Pulmonary artery endothelial cell (primary cell): ENCODE measurements at places on chromosomes 5 and 9.

GRCh38 chr9:125604196-125604595, 102.8 kb downstream of the MAPKAP1 start:
- no peak for DNase-seq

DNA sequence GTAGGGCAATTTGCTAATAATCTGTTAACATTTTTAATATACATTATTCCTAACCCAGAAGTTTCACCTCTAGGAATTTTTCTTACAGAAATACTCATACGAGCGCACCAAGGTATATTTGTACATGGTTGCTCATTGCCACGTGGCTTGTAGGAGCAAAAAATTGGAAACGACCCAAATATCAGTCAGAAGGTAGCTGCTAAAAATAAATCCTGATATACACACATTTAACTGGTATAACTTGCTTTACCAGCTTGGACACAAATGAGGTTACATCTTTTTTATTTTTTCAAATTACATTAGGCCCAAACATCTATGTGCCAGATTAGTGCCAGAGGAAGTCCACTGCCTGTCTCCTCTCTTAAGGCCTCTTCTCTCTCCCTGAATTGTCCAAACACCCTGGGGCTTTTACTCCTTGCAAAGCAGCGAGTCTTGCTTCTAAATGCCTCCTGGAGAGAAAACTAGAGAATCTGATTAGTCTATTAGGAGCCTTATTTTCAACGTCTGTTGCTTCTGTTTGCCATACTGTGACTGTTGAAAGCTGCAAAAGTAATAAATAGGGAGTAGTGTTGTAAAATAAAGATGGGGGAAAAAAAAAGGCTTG, 92.0 kb upstream of the SSBP2 start:
- DNase-seq, result no peak

DNA sequence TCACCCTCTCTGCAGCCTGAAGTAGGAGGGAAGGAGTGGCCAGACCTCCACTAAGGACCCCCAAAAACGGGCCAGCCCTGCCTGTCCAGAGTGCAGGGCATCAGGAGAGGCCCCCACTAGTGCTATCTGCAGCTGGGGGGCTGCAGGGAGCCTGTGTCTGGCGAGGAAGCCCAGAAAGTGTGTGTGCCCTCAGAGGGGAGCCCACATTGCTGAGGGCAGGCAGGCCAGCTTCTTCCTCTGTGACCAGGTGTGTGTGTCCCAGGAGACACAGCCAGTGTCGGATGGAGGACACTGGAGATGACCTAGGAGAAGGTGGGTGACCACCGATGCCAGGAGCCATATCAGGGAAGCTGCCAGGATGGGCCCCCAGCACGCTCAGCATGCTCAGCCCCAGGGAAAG, 218.7 kb downstream of the IRX2 start:
- DNase-seq, result no peak

DNA sequence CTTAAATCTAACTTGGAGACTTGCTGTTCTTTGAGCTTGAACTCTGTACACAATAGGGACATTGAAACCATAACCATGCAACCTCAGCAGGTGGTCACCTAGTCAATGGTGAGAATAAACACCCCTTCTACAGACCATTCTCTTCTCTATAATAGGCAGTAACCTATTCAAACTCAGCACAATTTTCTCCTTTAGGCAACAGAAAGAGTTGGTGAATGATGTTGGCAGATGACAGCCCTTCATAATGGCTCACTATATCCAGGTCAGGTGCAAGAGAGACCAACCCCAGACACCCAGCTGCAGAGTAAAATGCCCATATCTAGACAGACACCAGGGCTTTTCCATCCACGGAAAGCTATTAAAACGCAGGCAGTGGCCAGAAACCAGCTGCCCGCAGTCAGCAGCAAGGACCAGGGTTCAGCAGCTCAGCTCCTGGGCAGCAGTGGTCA, 106.7 kb downstream of the SERINC5 start:
- DNase-seq, result no peak

DNA sequence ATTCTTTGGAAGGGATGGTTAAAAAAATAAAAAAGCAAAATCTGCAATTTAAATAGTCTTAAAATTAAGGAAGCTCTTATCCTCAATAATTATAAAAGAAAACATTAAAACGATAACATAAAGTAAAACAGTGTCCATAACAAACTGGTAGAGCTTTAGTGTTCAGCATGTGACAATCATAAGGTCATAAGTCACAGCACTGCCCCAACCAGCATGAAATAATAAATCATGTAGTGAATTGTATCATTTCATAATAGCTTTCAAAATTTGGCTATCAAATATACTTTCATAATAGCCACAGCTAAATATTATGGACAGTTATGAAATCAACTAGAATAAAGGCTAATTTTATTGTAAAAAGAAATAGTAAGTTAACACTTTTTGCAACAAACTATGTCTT, 10.0 kb downstream of the NR3C1 start:
- no peak for DNase-seq

DNA sequence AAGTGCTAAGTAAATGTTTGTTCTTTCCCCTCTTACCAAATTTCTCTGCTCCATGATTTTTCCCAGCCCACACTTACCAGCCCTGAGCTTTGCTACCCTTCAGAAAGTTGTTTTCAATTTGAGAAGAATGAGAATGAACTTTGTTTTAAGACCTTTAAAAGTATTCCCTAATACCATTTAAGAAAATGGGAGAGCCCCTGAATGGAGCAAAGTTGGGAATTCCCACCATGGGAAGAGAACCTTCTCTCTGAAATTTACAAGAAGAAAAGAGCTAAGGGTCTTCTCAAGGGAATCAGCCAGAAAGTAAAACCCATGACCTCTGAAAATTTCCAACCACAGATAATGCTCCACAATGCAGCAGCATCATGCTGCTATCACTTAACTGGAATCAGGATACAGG, 17.7 kb downstream of the ZNF366 start:
- no peak for DNase-seq

GRCh38 chr5:145934276-145934675, 2.1 kb upstream of the SH3RF2 start:
- DNase-seq, result no peak

DNA sequence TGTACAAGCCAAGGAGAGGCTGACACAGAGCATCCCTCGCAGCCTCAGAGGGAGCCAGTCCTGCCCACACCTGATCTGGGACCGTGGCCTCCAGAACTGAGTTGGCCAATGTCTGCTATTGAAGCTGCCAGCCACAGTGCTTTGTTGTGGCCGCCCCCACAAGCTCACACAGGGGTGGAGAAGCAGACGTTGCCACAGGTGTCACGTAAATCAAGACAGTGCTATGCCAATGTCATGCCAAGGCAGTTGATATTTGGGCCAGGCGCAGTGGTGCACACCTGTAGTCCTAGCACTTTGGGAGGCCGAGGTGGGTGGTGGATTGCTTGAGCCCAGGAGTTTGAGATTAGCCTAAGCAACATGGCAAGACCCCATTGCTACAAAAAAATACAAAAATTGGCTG, 17.3 kb upstream of the TERT start:
- DNase-seq, result no peak

GRCh38 chr9:118785456-118785855, 583.8 kb downstream of the BRINP1 start:
- no peak for DNase-seq

DNA sequence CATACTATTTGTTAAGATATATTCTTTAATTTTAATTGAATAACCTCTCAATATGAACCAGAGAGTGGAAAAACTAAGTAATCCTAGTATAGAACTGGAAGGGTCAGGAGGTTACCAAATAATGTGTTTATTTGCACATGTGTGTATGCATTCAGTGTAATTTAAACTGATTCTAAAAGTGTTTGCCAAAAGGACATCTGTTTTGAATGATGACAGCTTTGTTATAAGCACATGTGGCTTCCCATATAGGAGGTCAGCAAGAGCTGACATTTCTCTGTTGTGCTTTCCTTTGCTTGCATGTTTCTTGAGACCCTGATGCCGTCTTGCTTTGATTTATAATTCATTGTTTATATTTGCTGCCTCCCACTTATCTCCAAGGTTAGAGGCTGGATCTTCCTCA, 383.4 kb downstream of the BRINP1 start:
- DNase-seq, result no peak

DNA sequence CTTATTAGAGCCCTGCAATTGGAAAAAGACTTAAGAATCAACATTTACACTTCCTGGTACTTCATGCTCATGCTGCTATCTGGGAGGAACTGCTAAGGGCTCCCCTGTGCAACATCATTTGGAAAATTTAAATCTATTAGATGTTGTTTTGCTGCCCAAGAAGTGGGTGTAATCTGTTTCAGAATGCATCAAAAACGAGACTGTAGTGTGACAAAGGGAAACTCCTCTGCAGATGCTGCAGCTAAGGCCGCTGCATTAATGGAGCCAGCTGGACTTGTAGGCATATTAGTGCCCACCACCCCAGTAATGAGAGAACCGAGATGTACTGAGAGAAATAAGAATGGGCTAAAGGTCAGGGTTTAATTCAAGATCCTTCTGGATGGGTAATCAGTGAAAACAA, 11.1 kb upstream of the PAIP1 start:
- no peak for DNase-seq

DNA sequence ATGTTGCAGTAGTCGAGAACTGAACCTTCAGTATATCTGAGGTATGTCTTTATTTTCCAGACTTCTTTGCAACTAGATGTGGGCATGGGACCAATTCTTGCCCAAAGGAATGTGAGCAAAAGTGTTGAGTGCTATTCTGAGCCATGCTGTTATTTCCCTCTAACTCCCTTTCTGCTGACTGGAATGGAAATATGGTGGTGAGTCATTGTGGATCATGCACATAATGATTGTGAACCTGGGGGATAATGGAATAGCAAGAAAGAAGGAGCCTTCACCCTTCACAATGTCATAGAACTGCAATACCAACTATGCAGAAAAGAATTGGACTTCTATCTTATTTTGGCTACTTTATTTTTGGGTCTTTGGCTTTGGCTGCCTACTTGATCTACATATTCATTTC, 10.3 kb upstream of the DOCK2 start:
- DNase-seq, result peak; percentile 36

DNA sequence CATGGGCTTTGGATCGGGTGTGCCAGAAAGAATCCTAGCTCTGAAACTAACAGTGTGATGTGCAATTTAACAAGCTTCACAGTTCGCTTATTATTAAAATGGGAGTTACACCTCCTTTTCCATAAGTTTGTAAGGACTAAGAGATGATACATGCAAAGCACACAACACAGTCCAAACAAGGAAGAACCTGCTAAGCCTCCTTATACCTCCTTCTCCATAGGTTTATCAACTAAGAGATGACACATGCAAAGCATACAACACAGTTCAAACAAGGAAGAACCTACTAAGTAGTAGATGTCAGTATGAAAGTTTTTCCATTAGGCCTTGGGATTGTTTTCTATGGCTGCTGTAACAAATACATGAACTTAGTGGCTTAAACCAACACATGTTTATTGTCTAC, 215.9 kb downstream of the DCP2 start:
- no peak for DNase-seq

- peak; percentile 78 for DNase-seq
Measured at GRCh38 chr9:76216161-76216649, 178.0 kb downstream of the RFK start.

GRCh38 chr5:173497685-173498084, 118.8 kb downstream of the BOD1 start:
- DNase-seq, result no peak

DNA sequence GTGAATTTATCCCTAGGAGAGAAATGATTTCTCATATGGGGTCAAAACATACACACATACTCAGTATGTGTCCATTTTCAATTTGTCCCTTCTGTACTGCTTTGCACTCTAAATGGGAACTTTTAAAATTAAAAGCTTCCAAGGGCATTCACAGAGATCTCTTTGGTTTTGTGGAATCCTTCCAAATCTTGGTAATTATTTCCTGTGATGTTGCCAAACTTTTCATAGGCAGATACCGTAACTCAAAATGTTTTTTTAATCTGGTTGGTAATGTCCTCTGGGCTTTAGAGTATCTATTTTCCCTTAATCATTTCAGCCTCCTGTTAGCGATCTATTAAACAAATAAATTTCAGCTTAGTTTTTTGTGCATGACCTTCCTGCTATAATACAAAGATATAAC, 282.4 kb downstream of the ARHGEF28 start:
- DNase-seq, result no peak

DNA sequence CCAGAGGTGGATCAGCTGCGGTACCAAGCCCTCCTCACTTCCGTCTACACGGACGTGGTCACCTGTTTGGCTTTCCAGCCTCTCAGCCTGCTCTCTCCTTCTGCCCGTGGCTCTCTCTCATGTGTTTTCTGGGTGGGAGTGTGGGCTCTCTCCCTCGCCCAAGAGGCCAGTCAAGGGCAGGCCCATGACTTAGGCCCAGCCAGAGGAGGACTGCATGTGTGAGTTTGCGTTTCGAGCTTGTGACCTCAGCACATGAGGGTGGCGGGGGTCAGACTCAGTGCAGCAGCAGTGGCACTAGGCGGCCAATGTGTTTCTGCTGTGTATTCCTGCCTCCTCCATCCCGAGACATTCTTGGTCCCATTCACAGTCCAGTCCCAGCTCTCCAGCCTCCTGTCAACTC, 82.5 kb upstream of the SMIM23 start:
- no peak for DNase-seq

DNA sequence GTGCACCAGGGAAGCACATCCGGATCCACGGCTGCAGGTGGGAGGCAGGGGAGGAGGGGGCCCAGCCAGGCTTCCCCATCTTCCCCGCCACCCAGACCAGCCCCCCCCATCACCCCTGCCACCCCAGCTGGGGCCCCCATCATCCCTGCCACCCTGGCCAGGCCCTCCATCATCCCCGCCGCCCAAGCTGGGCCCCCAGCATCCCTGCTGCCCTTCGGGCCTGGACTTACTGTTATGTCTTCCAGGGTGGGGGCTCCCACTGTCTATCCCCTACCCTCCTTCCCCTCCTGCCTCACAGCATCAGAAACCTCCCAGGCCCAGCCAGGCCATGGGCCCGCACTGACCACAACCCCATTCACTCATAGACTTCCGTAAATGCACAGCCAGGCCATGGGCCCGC, 27.5 kb downstream of the SLC6A18 start:
- DNase-seq, result no peak

GRCh38 chr5:135438636-135439221, 8.4 kb downstream of the DCANP1 start:
- DNase-seq, result no peak

DNA sequence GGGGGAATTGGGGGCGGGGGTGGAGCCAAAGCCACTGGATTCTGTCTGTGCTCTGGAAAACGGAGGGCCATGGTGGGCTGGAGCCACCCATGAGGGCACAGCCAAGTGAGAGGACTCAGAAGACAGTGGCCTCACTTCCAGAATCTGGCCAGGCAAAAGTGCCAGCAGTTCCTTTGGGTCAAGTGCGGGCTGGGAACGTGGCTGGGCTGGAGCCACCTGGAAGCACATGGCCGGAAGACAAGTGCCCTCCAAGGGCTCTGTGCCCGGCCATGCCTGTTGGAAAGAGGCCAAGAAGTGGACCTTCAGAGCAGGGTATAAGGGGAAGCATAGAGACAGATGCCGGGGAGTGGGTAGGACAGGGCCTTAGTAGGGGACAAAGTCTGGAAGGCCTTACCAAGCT, 11.7 kb upstream of the SH3PXD2B start:
- DNase-seq, result no peak
